ENCODE measurements at places on chromosomes 13 and 19. TPM values are rescaled to one million over a fixed set of nuclear protein-coding genes. Genes with fewer than 3 reads are reported as not detected.

DNA sequence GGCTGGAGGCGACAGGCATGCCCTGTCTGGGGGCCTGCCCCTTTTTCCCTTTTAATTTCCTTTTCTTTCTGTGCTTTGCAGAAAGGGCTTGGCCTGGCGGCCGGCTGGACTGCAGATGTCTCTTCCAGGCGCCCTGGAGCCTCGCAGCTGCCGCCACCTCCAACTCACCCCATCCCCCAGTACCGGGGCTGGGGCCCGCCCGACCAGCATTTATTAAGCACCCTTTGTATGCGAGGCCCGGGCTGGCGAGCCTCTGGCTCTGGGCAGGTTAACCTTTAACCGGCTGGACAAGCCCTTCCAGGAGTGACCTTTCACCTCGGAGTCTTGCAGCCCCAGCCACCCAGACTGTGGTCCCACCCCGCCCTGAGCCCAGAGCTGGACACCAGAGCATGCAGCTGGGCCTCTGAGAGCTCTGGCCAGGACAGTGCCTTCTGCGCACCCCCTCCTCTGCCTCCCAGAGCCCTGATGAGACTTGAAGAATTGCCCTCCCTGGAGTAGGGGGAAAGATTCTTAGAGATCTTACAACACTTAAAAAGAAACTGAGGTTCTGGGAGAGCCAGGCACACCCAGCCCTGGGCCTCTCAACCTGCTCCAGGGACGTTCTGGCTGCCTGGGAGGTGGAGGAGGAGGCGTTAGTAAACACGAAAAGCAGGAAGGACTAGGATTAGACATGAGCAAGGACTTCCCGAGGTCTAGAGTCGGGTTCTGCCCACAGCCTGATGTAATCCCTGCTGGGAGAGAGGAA is 1.1 kb upstream of the NR2F6 start:
- no peak for DNase-seq

GRCh38 chr19:17411801-17412200 is 6.4 kb upstream of the BST2 start:
- no peak for DNase-seq

- DNase-seq = no peak
These were observed 166.4 kb downstream of the EFNB2 start for GRCh38 chr13:106369091-106369490.

DNA sequence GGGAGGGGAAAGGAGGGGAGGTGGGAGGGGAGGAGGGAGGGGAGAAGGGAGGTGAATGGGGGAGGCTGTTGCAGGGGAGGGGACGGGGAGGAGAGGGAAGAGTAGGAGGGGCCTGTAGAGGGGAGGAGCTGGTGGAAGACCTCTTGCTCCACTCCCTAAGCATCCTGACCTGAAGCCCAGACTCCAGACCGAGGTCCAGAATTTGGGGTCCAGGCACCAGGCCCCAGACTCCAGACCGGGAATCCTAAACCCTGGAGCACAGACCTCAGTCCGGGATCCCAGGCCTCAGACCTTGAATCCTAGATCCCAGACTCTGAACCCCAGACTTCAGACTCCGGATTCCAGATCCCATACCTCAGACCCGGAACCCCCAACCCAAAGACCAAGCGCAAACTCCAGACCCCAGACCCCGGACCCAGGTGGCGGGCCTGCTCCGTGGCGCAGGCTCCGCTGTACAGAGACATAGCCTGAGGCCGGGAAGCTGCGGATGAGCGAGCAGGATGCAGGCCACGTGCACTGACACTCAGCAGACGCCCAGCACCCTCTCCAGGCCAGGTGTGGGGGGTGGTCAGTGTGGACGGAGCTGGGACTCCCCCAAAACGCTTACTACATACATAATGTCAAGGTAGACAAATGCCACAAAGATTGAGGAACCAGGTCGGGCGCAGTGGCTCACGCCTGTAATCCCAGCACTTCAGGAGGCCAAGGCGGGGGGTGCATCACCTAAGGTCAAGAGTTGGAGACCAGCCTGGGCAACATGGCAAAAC is 710 bp upstream of the BTBD2 start:
- peak; percentile 15 for DNase-seq

GRCh38 chr13:48144413-48145035 is 49.6 kb upstream of the MED4 start:
- no peak for DNase-seq

- DNase-seq = no peak
These were observed 17.9 kb downstream of the ACTN4 start for GRCh38 chr19:38665219-38665931.

DNA sequence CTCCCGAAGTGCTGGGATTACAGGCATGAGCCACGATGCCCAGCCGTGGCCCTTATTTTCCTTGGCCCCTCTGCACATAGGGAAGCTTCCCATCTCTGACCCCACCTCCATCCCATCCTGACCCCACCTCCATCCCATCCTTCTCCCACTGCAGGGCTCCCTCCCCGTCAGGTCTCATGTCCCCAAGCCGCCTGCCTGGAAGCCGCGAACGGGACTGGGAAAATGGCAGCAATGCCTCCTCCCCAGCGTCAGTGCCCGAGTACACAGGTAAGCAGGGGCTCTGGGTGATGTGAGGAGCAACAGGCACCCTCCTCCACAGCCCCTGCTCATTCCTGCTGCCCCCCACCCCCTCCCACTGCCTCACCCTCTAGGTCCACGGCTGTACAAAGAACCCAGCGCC is 12.2 kb downstream of the XAB2 start:
- no peak for DNase-seq

DNA sequence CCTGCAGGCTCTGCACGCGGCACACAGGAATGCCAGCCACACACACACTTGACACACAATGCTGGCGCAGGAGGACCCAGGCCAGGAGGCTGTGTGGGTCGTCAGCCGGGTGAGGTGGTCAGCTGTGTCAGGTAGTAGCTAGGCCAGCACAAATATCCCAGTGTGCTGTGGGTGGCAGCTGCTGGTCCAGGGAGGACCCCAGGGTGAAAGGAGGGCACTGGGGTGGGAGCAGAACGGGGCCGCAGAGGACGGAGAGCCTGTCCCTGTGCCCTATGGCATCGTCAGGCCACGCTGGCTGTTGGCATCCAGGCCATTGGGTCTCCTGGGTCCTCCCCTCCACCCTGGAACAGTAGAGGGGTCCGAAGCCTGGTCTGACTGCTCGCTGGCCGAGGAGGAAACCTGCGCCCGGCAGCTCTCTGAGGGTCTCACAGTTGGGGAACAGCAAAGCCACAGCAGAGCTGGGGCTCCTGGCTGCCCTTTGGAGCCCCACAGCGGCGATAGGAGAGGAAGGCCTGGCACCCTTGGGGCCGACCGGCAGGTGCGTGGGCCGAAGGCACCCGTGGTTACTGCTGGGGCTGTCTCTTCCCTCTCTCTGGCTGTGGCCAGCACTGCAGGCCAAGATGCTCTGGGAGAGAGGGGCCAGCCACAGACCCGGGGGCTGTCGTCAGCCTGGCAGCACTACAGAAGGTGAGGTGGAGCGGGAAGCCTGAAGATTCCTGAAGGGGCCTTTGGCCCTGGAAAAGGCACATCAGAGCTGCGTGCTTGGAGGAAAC is 27.3 kb downstream of the C13orf46 start:
- no peak for DNase-seq

- DNase-seq = no peak
These were observed 23.1 kb downstream of the SIAH3 start for GRCh38 chr13:45828256-45828968.

DNA sequence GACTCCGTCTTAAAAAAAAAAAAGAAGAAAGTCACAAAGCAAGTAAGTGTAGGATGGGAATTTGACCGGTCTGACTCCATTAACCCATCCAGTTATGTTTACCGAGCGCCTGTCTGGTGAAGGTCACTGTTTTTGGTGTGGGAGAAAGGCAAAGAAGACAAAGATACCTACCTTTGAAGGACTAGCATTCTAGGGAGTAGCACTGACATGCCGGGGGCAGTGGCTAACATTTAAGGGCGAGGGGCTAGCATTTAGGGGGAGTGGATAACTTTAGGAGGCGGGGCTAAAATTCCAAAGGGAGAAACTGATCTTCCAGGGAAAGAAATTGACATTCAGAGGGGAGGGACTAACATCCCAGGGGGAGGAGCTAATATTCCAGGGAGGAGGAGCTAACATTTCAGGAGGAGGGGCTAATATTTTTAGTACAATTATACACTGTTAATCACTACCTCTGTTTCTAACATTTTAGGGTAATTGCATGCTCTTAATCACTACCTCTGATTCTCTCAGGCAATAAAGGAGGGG is 8.7 kb downstream of the GPR32 start:
- no peak for DNase-seq

DNA sequence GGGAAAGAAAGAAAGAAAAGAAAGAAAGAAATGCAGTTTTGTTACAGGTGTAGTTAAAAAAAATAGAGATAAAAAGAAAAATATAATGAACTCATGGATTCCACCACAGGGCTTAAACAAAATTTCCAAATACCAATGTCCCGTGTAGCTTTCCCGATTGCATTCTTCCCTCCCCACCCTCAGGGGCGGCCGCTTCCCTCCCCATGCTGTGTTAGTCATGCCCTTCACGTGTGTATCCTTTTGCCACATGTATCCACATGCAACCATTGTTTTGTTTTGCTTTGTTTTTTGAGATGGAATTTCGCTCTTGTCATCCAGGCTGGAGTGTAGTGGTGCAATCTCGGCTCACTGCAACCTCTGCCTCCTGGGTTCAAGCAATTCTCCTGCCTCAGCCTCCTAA is 3.6 kb upstream of the KMT5C start:
- DNase-seq = no peak

DNA sequence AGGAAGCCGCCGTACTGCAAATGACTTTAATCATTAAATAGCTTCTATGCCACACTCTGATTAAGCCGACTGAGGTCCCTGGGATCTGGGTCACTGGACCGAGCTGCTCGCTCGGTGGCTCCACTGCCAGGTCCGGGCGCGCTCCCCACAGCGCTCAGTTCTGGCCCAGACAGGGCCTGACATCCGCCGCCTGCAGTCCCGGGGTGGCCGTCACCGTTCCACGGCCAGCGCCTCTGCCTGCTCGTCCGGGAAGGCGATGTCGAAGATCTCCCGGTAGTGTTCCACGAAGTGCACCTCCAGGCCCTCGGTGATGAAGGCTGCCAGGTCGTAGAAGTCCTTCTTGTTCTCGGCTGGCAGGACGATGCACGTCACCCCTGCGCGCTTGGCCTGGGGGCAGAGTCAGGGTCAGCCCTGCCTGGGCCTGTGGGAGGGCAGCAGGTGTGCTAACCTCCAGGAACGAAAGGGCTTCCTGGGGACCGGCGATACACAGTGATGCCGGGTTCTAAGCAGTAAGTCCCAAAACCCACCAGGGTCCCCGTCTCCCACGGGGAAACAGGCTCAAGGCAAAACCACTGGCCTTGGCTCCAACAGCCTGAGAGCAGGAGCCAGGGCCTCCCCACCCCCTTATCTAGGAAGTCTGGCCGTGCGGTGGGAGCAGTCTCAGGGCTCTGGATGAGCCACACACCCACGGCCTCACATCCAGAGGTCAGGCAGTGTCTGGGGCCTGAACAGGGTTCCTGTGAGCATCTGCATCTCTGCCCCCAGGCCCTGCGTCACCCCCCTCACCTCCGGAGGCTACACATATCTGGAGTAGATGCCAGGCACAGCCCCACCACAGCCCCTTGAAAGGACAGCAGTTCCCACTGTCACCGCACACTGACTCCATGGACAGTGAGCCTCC is 2.0 kb downstream of the RPL36 start:
- no peak for DNase-seq

Gene TMEM150B
- not detected for polyA plus RNA-seq

Gene KASH5
- polyA plus RNA-seq = not detected

Gene ZNF564
- 2.9 TPM for polyA plus RNA-seq

Gene TRPC4
- 10.1 TPM for polyA plus RNA-seq

Gene MISP3
- polyA plus RNA-seq = 0.39 TPM

Gene FCGBP
- polyA plus RNA-seq = not detected

Gene FPR1
- polyA plus RNA-seq = not detected

Gene SERP2
- polyA plus RNA-seq = 5.4 TPM

All from BJ (cell line).